Umbilical cord (tissue), 2 donors: ENCODE measurements at places on chromosomes 13 and 19. TPM values are rescaled to one million over a fixed set of nuclear protein-coding genes. Genes with fewer than 3 reads are reported as not detected.
A peak's percentile ranks its signal among the peaks of the same experiment; 100 is the strongest.

The PBX4 gene
- total RNA-seq, result 10.8 TPM

The MAP4K1 gene
- 0.96 TPM for total RNA-seq

The DUXA gene
- not detected for total RNA-seq

DNA sequence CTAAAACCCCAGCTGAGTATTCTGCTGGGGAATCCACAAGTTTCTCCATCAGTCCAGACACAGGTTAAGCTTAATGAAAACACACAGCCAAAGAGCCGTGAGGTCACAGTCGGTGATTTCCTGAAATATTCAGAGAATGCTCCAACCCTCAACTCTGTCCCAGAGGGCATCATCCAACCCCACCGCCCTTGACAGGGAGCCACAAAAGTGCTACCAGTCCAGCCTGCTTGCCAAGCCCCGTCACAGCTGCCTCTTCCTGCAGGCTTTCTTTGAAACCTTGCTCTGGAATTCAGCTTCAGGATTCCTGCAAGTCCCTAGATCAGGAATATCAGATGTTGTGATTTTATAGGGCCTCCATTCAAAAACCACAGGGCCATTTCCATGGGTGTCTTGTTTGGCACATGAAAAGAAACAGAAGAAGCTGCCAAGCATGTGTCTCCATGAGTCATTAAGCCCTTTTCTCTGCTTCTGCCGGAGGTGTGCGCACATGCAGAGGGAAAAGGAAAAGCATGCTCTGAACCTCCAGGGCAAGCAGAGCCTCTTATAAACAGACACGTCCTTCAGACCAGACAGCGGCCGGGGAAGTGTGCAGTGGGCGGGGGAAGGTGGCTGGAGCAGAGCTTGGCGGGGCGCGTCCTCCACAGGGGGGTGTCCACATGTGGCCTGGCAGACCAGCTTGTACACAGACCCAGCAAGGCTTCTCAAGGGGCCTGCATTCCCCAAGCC lies 164.7 kb downstream of the KATNAL1 start:
- peak; percentile 95 for DNase-seq
